ENCODE measurements at places on chromosomes 3 and 15.

- DNase-seq: no peak
These were observed 483 bp downstream of the EHD4 start for GRCh38 chr15:41971895-41972252.

DNA sequence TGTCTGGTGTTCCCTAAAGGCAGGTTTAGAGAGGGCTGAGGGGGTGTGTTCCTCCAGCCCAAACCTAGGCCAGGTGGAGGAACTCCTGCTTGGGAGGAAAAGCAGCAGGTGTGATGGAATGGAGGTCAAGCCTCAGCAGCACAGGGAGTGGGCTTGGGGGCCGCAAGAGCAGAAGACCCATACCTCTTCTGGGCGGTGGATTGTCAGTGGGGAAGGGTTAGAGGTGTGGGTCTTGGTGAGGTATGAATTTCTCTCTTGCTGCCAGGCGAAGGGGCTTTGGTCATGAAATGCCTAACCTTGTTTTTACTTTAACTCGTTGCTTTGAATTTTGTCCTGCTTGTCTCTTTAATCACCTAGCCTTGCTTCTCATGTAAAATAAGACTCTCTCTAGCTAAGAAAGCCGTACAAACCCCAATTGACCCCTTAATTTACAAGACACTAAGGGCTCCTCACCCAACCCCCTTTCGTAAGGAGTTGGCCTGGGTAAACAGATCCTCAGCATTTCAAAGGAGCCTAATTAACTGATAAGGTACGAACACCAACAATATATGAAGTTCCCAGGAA is 38.9 kb downstream of the DHX30 start:
- no peak for DNase-seq

DNA sequence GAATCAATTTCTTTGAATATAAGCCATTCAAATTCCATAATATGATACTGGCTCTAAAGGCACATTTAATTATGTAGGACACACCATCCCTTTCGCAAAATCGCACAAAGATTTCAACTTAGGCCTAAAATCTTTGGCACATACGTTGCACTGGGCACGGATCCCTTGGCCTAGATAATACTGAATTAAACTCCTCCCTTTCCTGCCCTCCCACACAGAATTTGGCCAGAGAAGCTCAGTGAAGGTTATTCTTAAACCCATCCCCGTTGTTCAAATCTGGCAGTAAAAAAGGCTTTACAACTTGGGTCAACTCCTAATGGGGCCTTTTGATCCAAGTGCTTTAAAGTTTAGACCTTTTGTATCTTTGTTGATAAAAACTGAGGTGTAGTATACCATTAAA is 247.2 kb downstream of the PTPRG start:
- DNase-seq: no peak

- DNase-seq: no peak
These were observed 186.7 kb downstream of the TJP1 start for GRCh38 chr15:29635513-29636098.

DNA sequence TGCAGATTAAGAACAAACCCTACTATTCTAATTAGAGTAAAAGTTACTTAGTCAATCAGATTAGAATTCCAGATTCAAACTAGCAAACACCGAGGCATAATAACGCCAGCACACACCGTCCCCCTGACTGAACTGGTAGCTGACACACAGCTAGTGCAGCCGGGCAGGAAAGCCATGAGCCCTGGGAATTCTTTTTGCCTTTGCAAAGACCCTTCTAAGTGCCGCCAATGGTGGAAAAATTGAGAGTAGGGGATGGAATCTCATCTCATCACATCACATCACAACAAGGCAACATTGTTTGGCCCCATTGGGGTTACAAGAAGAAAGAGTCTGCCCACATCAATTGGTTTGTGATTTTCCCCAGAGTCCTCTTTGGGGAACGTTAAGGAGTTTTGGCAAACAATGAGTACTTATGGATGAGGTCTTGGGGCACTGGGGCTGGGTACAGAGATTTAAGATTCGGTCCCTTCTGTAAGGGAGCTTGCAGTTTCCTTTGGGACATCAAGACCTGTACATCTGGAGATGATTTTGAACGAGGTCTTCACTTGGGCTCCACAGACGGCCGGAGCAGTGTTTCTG is 120.4 kb upstream of the MEF2A start:
- no peak for DNase-seq

DNA sequence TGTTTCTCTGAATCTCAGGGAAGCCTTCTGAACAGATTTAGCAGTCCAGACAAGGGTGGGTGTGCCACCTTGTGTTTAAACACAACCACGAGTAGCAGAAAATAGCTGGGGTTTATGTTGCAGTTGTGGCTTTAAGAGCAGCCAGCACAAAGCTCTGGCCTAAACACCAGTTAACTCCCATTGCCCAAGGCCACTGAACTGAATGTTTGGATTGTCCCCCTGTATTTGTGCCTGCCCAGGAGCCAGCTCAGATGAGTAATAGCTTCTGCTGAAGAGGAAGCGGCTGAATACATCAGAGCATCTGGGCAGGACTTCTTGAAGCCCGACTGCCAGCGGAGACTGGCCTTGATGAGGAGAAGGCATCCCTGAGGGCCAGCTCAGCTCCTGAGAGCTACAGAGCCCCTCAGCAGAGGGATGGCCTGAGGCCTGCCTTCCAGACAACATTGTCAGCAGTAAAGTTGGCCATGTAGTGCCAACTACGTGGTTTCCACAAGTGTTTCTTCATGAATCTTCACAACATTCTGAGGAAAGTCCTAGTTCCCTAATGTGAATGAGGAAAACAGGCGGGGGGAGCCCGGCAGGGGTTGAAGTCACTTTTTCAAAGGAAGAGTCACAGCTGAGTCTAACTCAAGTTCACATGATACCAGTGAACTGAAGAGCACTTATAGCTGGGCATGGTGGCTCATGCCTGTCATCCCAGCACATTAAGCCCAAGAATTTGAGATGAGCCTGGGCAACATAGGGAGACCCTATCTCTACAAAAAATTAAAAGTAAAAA is 65.8 kb upstream of the ZBTB38 start:
- peak; percentile 93 for DNase-seq
